ENCODE measurements at places on chromosomes 5 and 9.

DNA sequence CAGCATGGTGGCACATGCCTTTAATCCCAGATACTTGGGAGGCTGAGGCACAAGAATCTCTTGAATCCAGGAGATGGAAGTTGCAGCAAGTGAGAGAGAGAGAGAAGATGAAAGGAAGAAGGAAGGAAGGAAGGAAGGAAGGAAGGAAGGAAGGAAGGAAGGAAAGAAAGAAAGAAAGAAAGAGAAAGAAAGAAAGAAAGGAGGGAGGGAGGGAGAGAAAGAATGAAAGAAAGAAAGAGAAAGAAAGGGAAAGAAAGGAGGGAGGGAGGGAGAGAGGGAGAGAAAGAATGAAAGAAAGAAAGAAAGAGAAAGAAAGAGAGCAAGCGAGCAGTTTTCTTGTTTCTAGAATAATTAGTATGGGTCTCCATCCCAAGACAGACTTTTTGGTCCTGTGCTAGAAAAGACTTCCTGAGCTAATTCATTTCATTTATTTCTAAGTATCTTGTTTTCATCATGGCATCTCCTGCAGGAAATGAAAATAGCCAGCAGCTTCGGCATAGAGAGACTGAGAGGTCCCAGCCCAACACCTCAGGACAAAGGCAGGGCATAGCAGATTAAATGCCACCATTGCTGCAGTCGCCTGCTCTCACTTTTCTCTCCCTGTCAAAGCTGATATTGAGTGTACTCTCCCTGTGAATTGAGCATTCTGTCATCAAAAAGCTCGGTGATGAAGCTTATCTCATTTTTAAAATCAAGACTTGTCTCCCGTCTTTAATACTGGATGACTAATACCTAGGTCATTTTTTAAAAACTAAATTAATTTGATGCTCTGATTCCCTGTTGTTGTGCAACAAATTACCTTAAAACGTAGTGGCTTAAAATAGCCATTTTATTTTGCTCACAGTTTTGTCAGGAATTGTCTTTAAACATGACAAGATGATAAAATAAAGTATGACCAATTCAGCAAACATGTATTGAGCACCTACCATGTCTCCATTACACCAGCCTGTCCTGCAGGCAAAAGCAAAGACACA is 91.8 kb upstream of the ADRA1B start:
- DNase-seq: no peak

GRCh38 chr9:97568461-97569275 is 64.5 kb downstream of the TSTD2 start:
- no peak for DNase-seq

DNA sequence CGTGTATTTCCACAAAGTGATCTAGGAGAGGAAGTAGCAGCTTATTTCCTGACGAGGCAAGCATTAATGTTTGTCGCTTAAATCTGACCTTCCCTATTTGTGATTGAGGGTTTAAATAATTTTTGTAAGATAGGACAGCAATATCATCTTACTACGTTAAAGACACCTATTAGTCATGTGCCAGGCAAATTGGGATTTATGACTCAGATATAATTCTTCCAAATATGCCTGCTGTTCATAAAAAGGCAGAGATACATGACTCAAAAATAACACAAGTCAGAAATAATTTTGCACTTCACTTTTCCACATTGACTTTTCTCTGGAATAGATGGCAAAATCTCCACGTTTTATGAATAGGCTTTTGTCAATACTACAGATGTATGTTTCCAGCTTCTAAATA is 43.0 kb upstream of the CDH12 start:
- DNase-seq: no peak

GRCh38 chr9:107615321-107615720 is 125.8 kb upstream of the KLF4 start:
- DNase-seq: no peak

GRCh38 chr9:2729721-2730120 is 12.4 kb downstream of the KCNV2 start:
- DNase-seq: no peak

GRCh38 chr9:93955111-93955980 is at the start of gene BARX1:
Gene BARX1, minus strand, starts transcription at chr9:93955355. Its CDS starts 209 bp downstream, at chr9:93955146.
- peak; percentile 46 for DNase-seq

Data from WERI-Rb-1 (cell line).